ENCODE measurements at places on chromosomes 16 and 17.

DNA sequence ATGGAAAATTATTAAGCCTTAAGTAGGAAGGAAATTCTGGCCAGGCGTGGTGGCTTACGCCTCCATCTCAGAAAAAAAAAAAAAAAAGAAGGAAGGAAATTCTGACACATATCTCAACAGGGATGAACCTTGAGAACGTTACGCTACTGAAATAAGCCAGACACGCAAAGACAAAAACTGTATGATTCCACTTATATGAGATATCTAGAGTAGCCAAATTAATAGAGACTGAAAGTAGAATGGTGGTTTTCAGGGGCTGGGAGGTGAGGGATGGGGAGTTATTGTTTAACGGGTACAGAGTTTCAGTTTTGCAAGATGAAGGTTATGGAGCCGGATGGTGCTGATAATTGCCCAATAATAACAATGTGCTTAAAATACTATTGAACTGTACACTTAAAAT, 16.2 kb upstream of the HNF1B start:
- H3K27me3 ChIP-seq, result no peaks in the 10 kb centered on the region
- H3K27ac ChIP-seq, result no peak overlapping the region
- peaks cover 9% of the 10 kb centered on the region for H3K4me1 ChIP-seq
- H3K36me3 ChIP-seq, result no peaks in the 10 kb centered on the region

DNA sequence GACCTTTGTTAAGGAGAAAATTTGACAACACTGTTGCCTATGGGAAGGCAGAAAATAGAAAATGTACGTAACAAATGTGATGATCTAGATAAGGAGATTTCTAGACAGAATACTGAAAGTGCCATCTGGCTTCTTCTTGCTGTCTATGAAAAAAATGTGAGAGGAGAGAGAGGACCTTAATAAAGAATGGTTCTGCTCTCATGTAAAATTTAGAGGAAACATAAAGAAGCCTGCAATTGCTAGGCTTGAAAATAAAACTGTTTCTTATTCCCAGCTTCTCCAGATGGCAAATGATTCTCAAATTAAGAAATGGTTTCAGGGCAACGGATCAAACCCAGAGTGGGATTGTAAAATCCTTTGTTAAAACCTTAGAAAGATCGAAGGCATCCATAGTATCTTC, 128.5 kb downstream of the CDK5R1 start:
- H3K4me1 ChIP-seq, result no peaks in the 10 kb centered on the region
- no peak overlapping the region for H3K4me3 ChIP-seq
- DNase-seq, result no peak
- no peaks in the 10 kb centered on the region for H3K27me3 ChIP-seq

GRCh38 chr17:80145076-80146075, 1.6 kb downstream of the EIF4A3 start:
- H3K36me3 ChIP-seq, result peaks cover 38% of the 10 kb centered on the region
- DNase-seq, result no peak
- H3K27me3 ChIP-seq, result no peaks in the 10 kb centered on the region
- peaks cover 19% of the 10 kb centered on the region for H3K4me1 ChIP-seq
- H3K27ac ChIP-seq, result peak overlapping the region; percentile 96

DNA sequence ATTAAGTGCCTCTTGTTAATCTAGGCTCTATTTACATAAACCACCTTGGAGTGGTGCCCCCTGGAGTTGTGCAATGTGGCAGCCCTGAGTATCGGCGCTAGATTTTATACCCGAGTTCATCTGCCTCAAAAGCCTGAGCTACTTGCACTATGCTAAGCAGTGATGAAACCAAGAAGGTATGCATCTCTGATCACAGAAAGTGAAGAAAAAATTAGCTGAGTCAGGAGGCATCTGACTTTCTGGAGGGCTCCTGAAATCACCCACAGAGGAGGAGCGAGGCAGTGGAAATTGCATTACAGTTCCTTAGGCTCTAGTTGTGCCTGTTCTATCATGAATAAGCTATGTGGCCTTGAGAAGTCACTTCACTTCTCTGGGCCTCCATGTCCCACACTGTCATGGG, 80.3 kb upstream of the PSMD7 start:
- H3K27me3 ChIP-seq, result no peaks in the 10 kb centered on the region
- no peaks in the 10 kb centered on the region for H3K4me1 ChIP-seq
- no peak overlapping the region for H3K4me3 ChIP-seq
- DNase-seq, result no peak
- no peak overlapping the region for H3K27ac ChIP-seq
- no peaks in the 10 kb centered on the region for H3K36me3 ChIP-seq

DNA sequence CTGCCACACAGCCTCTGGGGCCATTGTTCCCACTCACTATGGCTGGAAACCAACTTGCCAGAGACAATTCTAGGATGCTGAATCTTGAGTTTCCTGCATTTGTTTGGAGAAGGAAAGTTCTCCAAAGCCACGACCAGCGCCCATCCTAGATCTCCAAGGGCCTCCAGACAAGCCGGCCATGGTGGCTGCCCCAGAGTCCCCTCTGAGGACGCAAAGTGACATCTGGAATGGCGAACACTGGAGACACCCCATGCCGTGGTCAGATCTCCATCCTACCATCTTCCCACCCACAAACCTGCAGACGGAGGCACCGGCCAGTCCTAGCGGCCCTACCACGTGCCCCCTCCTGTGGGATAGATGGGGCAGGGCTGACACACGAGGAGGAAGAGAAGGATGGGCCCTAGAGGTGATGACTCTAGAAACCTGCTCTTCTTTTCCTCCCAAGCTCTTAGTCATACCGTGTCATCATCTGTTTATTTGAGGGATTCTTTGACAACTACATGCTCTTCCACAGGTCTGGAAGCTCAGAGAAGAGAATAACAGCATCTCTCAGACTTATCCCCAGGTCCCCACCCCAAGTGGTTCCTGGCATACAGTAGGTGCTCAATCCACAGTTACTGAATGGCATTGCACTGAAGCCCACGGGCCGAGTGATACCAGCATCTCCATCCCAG, 71.3 kb downstream of the MYH11 start:
- peaks cover 18% of the 10 kb centered on the region for H3K36me3 ChIP-seq
- H3K4me1 ChIP-seq, result no peaks in the 10 kb centered on the region
- no peak overlapping the region for H3K4me3 ChIP-seq
- peak overlapping the region; percentile 18 for H3K27ac ChIP-seq

- H3K27me3 ChIP-seq, result peaks cover 3% of the 10 kb centered on the region
- H3K27ac ChIP-seq, result no peak overlapping the region
- no peak overlapping the region for H3K4me3 ChIP-seq
- DNase-seq, result no peak
- no peaks in the 10 kb centered on the region for H3K36me3 ChIP-seq
These were observed 472.1 kb upstream of the C16orf82 start for GRCh38 chr16:26594666-26595065.

- no peak for DNase-seq
- H3K4me3 ChIP-seq, result no peak overlapping the region
- H3K36me3 ChIP-seq, result no peaks in the 10 kb centered on the region
These were observed 110.6 kb downstream of the PRKCA start for GRCh38 chr17:66412857-66413558.

GRCh38 chr16:70805787-70806186, 4.8 kb upstream of the VAC14 start:
- no peak overlapping the region for H3K27ac ChIP-seq
- peaks cover 6% of the 10 kb centered on the region for H3K27me3 ChIP-seq
- H3K4me1 ChIP-seq, result peaks cover 6% of the 10 kb centered on the region
- DNase-seq, result no peak
- no peak overlapping the region for H3K4me3 ChIP-seq

DNA sequence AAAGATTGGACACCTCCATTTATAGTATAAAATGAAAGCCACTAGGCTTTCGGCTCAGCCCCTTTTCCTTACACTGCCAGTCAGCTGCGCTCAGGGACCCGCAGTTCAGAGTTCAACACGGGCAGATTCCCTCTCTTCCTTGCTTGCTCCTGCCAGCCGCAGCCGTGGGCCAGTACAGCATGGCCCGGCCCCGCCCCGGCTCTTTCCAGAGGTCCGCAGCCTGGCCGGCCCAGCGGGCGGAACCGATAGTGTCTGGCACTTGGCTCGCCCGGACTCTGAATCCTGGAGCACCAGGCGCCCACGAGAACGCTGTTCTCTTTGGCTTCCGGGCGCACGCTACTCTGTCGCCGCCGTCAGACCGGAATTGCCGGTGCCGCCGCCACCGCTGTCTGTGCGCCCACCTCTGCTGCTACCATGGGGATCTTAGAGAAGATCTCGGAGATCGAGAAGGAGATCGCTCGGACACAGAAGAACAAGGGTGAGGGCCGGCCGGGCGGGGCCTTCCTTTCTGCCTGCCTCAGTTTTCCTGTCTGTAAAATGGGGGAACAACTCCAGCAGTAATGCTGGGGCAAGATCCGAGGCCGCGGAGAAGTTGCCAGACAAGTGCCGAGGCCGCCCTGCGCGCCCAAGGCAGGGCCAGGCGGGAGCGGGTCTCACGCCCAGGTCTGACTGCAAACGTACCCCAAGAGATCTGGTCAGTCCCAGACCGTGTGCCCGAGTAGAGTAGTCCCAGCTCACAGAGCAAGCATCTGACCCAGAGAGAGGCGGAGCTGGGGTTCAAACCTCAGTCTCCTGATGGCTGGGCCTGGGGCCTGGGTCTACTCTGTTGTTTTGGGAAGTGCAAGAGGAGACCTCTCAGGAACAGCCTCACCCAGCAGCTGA, at the start of gene DRG2:
Gene DRG2, plus strand, starts transcription at position 339 of the 882 bp plus-strand sequence. Its CDS starts 76 bp downstream, at position 415.
- H3K36me3 ChIP-seq, result peaks cover 22% of the 10 kb centered on the region
- H3K27me3 ChIP-seq, result no peaks in the 10 kb centered on the region
- H3K4me1 ChIP-seq, result peaks cover 23% of the 10 kb centered on the region
- peak within 1 kb of the TSS; percentile 71 for H3K4me3 ChIP-seq
- DNase-seq, result peak; percentile 97

DNA sequence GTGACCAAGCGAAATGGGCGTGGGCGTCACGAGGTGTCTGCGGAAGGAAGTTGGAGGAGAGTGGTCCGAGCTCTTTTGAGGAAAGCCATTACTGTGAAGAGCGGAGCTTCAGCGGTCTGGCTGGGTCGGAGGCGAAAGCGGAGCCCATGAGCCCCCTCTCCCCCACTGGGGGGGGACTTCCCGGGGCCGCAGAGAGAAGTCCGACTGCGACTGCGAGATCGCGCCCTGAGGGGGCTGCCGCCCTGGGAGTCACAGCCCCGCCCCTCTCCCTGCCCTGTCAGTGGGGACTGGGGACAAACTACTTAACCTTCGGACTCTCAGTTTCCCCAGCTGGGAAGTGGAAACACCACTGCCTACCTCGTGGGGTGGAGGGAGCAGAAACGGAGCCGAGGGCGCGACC, 20.0 kb upstream of the ARL4D start:
- DNase-seq, result no peak
- no peak overlapping the region for H3K4me3 ChIP-seq
- no peaks in the 10 kb centered on the region for H3K27me3 ChIP-seq
- no peaks in the 10 kb centered on the region for H3K4me1 ChIP-seq
- H3K27ac ChIP-seq, result no peak overlapping the region

DNA sequence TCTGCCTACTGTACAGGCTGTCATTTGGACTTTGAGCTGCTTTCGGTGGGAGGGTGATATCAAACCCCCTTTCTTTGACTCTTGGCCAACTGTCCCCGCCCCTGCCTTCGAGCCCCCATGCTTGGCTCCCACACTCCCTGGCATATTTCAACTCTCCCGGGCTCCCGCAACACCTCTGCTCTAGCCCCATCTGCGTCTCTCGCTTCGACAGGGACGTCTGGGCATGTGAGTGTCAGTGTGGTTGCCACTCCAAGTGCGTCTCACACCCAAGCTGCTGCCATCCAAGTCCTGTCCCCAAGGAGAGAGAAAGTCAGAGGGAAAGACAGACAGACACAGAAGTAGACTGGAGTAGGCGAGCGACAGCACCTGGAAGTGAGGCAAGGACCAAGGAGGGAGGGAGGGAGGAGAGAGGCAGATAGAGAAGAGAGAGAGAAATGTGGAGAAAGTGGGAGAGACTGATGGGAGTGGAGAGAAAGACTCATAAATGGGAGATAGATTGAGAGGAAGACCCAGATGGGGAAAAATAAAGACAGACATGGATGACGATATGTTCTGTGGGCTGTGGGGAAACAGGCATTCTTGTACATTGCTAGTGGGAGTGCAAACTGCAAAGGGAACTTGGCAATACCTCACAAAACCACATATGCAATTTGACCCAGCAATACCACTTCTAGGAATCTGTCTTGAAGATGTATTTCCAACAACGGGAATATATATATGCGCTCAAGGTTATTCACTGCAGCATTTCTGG, 11.8 kb downstream of the STARD3 start:
- H3K27me3 ChIP-seq, result no peaks in the 10 kb centered on the region
- no peak for DNase-seq
- H3K27ac ChIP-seq, result no peak overlapping the region
- no peak overlapping the region for H3K4me3 ChIP-seq

DNA sequence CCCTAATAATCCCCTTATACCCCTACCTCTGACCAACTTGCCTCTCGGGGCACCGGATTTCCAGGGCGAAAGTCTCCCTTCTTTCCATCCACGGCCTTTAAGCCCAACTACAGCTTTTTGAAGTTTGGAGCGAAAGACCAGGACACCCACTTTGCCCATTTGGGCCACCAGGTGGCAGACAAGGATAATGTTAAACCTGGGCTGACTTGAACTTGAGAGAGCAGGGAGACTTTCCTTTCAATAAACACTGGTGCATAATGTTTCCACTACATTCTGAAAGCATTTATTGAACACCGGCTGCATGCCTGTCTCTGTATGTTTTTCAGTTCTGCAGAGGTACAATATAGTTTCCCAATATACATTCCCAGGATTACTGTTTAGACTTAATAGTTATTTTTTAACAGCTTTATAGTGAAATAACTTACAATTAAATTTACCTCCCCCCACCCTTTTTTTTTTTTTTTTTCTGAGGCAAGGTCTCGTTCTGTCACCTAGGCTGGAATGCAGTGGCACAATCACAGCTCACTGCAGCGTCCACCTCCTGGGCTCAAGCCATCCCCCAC, 6.9 kb upstream of the CES3 start:
- H3K27me3 ChIP-seq, result peaks cover 1% of the 10 kb centered on the region
- DNase-seq, result peak; percentile 84

DNA sequence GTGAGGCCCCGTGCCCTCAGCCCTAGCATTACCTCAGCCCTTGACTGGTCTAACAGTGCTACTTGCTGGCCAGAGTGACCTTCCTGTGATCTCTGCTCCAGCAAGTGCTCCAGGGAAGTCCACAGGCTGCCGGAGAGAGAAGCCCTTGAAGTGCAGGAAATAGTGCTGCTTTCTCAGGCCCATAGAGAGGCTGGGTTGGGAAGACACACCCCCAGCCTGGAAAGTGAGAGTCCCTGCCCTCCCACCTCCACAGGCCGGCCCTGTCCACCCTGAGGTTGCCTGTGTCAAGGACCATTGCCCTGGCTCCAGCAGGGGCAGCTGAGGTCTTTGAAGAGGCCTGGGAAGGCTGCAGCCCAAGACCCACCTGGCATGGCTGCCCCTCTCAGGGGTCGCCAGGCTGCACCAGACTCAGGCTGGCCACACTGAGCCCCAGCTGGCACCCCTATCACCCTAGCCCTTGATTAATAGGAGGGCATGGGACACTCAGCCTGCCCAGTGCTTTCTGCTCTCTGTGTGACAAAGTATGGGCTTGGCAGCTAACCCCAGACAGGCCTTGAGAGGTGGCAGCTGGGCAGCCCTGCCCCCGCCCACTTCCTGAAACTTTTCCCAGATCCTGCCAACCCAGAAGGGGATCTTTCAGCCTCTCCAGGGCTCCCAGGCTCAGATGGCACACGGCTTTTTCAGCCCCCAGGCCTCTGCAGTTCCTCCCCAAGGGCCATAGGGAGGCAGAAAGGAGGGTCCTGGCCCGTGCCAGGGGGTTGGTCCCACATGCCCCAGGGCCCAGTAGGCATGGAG, 21.7 kb downstream of the ATP6V0D1 start:
- H3K27ac ChIP-seq, result peak overlapping the region; percentile 83
- H3K36me3 ChIP-seq, result no peaks in the 10 kb centered on the region
- DNase-seq, result peak; percentile 87
- H3K27me3 ChIP-seq, result no peaks in the 10 kb centered on the region

- H3K27me3 ChIP-seq, result peaks cover 44% of the 10 kb centered on the region
- H3K4me3 ChIP-seq, result no peak overlapping the region
- H3K36me3 ChIP-seq, result no peaks in the 10 kb centered on the region
- H3K27ac ChIP-seq, result no peak overlapping the region
- no peaks in the 10 kb centered on the region for H3K4me1 ChIP-seq
- DNase-seq, result no peak
These were observed 24.7 kb upstream of the TBX4 start for GRCh38 chr17:61427567-61427966.

All from stomach (tissue), 19 donors.